ENCODE measurements at places on chromosomes 2 and 18. TPM values are rescaled to one million over a fixed set of nuclear protein-coding genes. Genes with fewer than 3 reads are reported as not detected.

Gene COL6A3
- polyA plus RNA-seq, result 350 TPM

Gene PAX8
- polyA plus RNA-seq, result 13.1 TPM

Gene CAVIN2
- 6.1 TPM for polyA plus RNA-seq

Gene C1QL2
- not detected for polyA plus RNA-seq
